Natural killer cell (primary cell): ENCODE measurements at places on chromosomes 11 and 22.
A peak's percentile ranks its signal among the peaks of the same experiment; 100 is the strongest.

DNA sequence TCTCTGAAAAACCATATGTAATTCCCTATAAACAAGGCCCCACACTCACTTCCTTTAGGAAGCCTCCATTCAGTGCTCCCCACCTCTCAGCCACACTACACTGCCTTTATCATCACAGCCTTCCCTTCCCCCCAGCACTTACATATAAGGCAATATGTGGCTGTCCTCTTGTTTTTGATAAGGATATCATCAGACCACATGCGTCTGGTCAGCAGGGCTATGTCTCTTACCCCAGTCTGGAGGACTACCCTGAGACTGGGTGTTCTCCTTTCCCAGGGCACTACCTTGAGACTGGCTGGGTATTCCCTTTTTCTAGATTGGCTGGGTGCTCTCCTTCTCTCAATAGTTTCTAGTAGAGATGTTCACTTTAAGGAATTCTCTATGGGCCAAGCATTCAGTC, 7.8 kb downstream of the KCNE3 start:
- DNase-seq: no peak

GRCh38 chr11:1738380-1738779, 12.0 kb downstream of the IFITM10 start:
- no peak for DNase-seq

GRCh38 chr11:3195251-3196160, 23.1 kb downstream of the MRGPRG start:
- DNase-seq: no peak

DNA sequence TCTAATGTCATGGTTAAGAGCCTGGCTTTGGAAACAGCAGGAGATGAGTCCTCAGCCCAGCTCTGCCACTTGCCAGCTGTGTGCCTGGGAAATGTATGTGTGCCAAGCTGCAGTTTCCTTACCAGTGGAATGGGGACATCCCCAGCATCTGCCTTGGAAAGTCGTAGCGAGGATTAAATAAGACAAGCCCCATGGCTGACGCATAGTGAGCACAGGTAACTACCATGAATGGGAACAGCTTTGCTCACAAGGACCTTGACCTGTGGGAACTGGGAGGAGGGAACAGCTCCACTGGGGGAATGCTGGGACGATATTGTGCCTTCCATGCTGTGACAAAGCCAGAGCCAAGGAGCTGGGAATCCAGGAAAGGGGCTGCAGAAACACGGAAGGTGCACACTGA, 2.6 kb upstream of the DSCAML1 start:
- DNase-seq: no peak

DNA sequence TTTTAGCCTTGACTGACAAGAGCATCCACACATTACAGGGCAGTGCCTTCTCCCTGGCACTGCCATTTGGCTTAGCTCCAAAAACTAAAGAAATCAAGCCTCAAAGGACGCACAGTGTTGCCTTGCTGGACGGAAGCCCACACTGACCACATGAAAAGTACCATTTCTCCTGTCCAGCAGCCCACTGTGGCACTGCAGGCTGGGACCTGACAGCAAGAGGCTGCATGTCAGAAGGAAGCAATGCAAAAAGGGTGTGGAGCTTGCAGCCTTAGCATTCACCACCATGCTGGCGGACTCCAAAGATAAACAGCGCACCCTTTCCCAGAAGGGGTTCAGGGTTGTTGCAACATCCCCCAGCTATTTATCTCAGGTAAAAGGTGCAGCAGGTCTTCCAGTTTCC, 109.3 kb upstream of the BMAL1 start:
- no peak for DNase-seq

- no peak for DNase-seq
These were observed 95.6 kb downstream of the CD44 start for GRCh38 chr11:35234460-35235156.

DNA sequence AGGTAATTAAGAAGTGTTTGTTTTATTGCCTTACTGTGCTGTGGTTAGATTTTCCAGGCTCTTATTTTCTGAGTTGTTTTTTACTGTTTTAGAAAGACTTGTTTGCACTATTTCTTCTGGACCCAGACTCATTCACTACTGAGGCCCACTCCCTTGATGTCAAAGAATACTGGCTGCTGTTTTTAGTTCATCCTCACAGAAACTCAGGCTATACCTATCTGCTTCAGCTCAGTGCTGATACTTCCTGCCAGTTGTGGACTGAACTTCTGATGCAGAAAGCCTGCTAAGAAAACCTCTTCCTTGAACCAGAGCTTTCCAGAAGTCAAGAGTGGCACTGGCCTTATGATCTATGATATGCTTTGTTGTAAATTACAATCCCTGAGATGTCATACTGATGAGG, 15.9 kb upstream of the PIK3IP1 start:
- peak; percentile 21 for DNase-seq

GRCh38 chr11:72433455-72434036, 785 bp downstream of the CLPB start:
- DNase-seq: no peak

DNA sequence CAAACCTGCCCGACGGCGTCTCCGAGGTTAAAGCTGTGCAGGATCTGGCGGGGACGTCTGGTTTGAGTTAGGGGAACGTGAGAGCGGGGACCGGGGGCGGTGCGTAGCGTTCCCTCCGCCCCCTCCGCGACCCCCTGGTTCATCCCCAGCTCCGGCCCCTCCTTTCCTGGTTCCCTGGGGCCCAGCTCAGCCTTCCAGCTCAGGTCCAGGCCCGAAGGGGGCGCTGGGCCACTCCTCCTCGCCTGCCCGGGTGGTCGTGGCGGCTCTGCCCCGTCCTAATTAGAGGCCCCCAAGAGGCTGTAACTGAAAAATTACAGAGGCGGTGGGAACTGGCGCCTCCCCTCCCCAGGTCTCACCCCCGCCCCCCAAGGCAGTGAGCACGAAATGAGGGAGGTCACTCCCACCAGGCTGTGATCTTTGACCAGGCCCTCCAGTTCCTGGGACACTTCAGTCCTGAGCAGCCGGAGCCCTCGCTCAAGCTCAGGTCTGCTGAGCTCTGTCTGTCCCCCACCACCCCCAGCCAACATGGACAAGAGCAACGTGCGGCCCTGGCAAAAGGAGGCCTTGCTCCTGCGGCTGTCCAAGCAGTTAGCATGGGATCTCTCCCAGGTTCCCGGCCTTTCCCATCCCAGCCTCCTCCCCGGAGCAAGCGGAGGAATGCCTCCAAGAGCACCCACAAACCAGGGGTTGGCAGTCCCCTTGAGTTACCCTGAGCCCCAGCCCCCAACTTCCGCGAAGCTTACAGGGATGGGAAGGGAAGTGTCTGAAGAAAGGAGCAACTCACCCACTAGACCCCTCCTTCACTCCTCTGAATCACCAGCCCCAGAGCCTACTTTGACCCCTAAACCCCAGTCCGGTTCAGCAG, 3.3 kb downstream of the CD248 start:
- peak; percentile 30 for DNase-seq

- DNase-seq: peak; percentile 73
These were observed 70.3 kb downstream of the TNRC6B start for GRCh38 chr22:40247976-40248375.

DNA sequence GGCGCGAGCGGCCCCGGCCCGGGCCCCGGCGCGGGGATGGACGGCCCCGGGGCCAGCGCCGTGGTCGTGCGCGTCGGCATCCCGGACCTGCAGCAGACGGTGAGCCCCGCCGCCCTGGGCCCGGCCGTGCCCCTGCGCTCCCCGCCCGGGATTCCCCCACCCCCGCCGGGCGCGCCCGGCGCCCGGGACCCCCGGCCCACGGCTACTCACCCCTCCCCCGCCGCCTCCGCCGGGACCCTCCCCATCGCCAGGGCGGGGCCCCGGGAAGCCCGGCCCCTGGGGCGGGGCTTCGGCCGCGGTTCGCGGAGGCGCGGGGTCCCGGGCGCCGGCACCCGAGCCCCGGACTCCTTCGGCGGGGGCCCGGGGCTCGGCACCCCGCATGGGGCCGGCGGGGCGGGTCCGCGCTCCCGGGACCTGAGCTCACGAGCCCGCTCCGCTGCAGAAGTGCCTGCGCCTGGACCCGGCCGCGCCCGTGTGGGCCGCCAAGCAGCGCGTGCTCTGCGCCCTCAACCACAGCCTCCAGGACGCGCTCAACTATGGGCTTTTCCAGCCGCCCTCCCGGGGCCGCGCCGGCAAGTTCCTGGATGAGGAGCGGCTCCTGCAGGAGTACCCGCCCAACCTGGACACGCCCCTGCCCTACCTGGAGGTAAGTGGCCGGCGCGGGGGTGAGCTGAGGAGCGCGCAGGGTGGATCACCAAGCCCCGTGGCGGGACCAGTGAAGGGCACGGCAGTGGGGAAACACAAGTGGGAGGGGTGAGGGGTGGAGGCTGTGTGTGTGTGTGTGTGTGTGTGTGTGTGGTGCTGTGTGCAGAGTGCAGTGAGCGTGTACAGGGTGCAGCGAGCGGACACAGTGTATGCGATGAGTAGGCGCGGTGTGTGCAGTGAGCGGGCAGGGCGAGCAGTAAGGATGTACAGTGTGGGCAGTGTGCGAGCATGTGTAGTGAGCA, 2.3 kb downstream of the SHANK3 start:
- DNase-seq: peak; percentile 35

DNA sequence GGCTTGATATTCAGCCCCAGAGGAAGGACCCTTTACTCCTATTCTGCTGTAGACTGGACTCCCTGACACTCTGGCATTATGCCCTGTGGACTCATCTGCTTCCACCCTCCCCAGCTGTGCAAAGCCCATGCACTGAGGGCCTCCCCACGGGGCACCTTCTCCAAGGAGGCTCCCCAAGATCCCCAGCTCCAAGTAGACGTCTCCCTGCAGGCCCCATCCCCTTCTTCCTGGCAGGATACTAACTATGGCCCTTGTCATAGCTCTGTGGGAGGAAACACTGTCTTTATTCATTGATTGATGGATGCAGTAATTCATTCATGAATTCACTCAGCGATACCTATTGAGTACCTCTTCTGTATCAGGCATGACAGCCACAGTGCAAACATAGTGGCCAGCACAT, 15.3 kb upstream of the APOL6 start:
- no peak for DNase-seq

GRCh38 chr11:83569134-83569805, 283.1 kb upstream of the CCDC90B start:
- DNase-seq: no peak

DNA sequence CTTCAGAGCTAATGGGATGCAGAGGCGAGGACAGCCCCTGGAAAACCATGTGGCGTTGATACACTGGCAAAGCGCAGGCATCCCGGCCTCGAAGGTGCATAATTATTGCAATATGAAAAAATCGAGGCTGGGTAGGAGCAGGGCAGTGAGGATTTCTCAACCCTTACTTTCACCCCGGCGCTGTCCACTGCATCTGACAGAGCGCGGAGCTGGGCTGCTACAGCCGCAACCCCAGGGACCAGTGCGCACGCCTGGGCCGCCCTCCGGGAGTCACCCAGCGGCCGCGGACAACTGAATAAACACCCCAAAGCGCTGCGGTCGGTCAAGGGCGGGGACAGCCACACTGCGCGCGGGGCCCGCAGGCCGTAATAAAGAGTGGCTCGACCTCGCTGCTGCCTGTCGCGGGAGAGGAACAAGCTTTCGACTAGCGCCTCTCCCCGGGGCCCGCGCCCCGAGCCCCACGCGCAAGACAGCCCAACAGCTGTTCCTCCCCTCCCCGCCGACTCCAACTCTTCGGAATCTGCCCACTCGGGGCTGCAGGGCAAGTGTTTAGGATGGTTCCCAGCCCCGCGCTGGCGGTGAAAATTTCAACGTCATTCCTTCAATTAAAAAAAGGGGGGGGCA, 3.6 kb upstream of the WT1 start:
- no peak for DNase-seq

DNA sequence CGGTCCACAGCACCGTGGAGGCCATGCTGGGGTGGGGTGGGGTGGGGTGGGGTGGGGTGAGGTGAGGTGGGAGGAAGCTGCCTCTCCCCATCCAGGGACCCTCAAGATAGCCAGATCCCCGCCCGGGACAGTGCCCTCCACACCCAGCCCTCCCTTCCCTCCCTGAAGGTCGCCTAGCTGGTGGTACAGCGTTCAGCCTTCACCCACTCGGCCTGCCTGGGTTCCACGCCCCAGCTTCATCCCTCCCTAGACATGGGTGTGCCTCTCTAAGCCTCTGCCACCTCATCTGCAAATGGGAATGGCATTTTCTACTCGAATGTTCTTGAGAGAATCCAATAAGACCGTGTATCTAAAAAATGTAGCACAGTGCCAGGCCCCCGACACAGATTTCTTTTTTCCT, 17.8 kb downstream of the KCTD17 start:
- DNase-seq: no peak

DNA sequence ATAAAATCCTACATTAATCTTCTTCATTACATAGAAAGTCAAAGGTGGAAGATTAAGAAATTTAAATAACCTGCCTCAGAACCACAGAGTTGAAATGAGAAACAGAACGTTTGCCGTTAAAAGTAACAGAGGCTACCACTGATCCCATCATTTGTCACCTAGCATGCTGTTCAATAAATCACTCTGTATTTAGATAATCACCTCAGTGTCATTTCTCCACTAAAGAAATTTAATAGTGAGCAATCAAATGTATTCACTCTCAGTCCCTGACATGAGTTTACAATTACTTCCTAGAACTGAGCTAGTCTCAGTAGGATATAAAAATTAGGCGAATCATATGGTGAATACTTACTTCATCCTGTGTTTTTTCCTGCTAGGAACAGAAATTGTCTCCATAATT, 169.6 kb downstream of the MSANTD4 start:
- DNase-seq: no peak

GRCh38 chr22:41939981-41940831, 6.7 kb downstream of the CENPM start:
- DNase-seq: peak; percentile 98

DNA sequence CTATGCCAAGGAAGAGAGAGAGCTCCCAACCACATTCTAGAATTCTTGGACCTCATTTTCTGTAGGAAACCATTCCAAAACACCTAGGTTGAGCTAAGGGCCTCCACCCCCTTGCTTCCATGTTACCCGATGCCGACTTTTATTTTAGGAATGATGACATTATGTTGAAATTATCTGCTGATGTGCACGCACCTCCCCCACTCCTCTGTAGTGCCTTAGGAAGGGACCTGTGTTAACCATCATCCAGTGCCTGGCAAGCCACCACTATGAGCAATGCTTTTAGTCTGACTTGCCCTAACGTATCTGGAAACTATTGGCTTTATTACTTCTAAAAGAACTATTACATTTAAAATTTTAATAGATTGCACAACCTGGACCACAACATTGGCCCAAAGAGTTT, 42.1 kb downstream of the NCAPD3 start:
- DNase-seq: no peak

DNA sequence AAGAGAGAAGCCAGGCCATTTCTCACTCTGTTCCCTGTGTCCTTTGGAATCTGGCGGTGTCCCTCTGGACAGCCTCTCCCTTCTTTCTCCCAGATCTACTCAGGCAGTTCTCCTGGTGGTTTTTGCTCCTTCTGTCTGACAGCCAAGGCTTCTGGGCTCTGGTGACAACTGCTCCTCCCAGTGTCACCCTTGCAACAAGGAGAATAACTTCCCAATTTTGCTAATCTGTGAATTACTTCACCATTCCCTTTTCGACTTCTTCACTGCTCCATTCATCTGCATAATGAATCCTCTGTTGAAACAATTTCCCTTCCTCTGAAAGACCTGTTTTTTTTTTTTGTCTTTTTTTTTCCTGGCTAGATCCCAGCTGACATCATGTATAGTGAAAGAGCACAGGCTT, 56.3 kb upstream of the PDE3B start:
- no peak for DNase-seq

GRCh38 chr11:68660066-68660810, 24.1 kb upstream of the GAL start:
- no peak for DNase-seq

- DNase-seq: no peak
These were observed 166.1 kb upstream of the NTM start for GRCh38 chr11:131204282-131204681.
